ENCODE measurements at places on chromosomes 7 and 10. TPM values are rescaled to one million over a fixed set of nuclear protein-coding genes. Genes with fewer than 3 reads are reported as not detected.

DNA sequence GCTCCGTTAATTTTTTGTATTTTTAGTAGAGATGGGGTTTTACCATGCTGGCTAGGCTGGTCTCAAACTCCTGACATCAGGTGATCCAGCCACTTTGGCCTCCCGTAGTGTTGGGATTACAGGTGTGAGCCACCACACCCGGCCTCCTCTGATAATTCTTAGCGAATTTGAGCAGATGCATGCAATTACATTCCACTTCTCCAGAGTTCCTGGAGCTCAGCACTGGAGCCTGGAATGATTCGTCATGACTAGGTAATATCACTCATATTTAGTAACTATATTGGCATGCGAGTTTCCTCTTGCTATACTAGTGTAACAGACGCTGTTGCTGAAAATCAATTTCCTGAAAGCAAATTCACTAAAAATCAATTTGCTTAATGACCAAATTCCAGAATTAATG is 86.8 kb downstream of the MKX start:
- no peak for DNase-seq
- no peak overlapping the region for H3K27ac ChIP-seq
- no peak overlapping the region for H3K4me3 ChIP-seq
- no peaks in the 10 kb centered on the region for H3K4me1 ChIP-seq

DNA sequence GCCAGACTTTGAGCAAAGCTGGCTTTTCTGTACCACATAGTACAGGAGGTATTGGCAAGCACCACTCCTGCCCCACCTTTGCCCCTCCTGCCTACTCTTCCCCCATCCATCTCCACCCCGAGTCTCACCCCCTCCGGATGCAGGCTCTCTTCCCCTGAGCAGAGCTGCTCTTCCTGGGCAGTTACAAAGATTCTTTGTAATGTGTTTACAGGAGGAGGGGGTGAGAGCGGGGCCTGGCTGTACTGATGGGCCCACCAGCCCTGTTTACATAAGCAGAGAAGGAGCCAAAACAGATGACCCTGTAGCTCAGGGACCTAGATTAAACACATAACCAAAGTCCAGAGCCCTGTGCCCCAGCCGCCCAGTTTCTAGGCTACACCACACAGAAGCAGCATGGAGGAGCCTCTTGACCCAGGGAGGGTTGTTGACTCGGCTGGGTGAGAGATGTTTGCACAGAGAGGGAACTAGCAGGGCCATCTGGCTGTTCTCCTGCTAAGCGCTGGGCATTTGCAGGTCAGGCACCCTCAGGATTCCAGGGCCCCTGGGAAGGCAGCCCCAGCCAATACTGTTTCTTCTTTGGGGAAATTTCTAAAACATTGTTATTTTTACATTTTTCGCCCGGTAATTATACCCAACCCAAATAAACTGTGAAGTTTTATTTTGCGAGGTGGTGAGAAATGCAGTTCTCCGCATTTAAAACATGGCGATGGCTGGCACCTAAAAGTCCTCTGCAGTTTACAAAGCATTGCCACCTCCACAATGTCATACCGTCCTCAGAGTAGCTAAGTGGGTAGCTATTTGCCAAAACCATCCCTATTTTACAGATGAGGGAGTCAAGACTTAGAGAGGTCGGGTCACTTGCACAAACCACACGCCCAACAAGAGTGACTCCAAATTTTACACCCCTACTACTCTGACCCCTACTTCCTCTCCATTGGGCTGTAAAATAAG is 11.4 kb upstream of the ZKSCAN1 start:
- H3K27me3 ChIP-seq = no peaks in the 10 kb centered on the region
- H3K4me3 ChIP-seq = no peak overlapping the region
- DNase-seq = no peak

GRCh38 chr10:23281044-23281433 is 63.6 kb downstream of the C10orf67 start:
- H3K4me3 ChIP-seq = no peak overlapping the region
- peak; percentile 18 for DNase-seq
- H3K36me3 ChIP-seq = no peaks in the 10 kb centered on the region
- H3K4me1 ChIP-seq = peaks cover 7% of the 10 kb centered on the region
- H3K27ac ChIP-seq = no peak overlapping the region

GRCh38 chr10:73744664-73744975 is 448 bp downstream of the SEC24C start:
- DNase-seq = peak; percentile 78
- peaks cover 12% of the 10 kb centered on the region for H3K36me3 ChIP-seq
- H3K4me1 ChIP-seq = peaks cover 6% of the 10 kb centered on the region
- peak overlapping the region; percentile 93 for H3K27ac ChIP-seq
- peak overlapping the region; percentile 79 for H3K4me3 ChIP-seq

- DNase-seq = no peak
Measured at GRCh38 chr7:112882022-112882421, 91.8 kb upstream of the TMEM168 start.

- no peaks in the 10 kb centered on the region for H3K4me1 ChIP-seq
- no peak overlapping the region for H3K27ac ChIP-seq
- DNase-seq = no peak
- H3K36me3 ChIP-seq = peaks cover 29% of the 10 kb centered on the region
- H3K27me3 ChIP-seq = no peaks in the 10 kb centered on the region
Measured at GRCh38 chr7:1492640-1493039, 11.5 kb downstream of the INTS1 start.

GRCh38 chr10:124124123-124124768 is 30.8 kb upstream of the CHST15 start:
- H3K4me3 ChIP-seq = no peak overlapping the region
- no peak for DNase-seq
- no peaks in the 10 kb centered on the region for H3K4me1 ChIP-seq
- H3K36me3 ChIP-seq = no peaks in the 10 kb centered on the region
- no peaks in the 10 kb centered on the region for H3K27me3 ChIP-seq

DNA sequence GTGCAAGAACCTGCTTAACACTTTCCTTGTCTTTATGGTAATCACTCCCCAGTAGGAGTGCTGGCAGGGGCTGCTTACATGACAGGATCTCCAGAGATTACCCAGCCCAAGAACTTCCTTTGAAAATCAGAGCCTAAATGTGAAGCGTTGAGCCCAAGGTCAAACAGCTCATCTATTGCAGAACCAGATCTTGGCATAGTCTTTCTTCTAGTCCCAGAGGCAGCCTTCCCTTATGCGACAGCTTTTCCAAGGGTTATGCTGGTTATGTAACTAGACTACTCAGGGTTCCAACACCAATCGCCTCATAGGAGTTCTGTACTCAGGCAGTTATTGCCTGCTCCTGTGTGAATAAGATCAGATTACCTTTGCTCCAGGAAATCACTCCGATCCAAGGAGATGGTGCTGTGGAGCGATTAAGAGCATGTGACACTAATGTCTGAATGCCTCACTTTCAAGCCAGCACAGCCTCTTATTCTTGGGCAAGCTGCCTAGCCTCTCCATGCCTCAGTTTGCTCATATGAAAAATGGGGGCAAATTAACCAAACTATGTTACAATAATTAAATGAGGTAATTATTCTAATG is 8.4 kb upstream of the LGI1 start:
- H3K27ac ChIP-seq = no peak overlapping the region
- H3K36me3 ChIP-seq = no peaks in the 10 kb centered on the region
- H3K4me3 ChIP-seq = no peak overlapping the region
- H3K27me3 ChIP-seq = no peaks in the 10 kb centered on the region

DNA sequence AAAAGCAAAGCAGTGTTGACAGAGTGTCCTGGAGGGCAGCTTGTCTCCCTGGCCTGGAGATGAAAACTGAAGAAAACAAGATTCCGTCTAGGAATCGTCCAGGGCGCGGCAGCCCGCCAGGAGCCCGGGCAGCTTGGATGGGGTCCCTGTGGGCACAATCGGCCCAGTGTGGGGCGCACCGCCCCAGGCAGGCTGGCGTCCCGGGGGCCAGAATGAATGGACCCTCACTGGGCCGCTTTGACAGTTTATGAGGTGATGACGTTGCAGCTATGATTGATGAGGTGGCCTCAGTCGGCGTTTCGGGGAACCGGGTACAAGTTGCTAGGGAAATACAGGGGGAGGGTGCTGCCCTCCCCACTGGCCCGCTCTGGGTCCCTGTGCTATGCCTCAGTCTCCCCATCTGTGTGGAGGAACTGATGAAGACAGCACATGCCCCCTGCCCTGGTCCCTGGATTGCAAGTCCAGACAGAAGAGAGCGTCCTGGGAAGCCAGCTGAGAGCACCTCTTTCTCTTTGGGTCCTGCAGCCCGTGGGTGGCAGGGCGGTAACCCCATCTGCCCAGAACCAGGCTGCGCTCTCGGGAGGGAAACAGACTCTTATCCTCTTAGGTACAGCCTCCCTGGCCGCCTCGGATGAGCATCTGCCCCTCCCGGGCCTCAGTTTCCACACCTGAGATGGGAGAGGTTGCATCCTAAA is 131.3 kb downstream of the LHPP start:
- no peak for DNase-seq
- H3K27ac ChIP-seq = no peak overlapping the region
- H3K27me3 ChIP-seq = no peaks in the 10 kb centered on the region
- H3K36me3 ChIP-seq = no peaks in the 10 kb centered on the region
- H3K4me3 ChIP-seq = no peak overlapping the region
- no peaks in the 10 kb centered on the region for H3K4me1 ChIP-seq

DNA sequence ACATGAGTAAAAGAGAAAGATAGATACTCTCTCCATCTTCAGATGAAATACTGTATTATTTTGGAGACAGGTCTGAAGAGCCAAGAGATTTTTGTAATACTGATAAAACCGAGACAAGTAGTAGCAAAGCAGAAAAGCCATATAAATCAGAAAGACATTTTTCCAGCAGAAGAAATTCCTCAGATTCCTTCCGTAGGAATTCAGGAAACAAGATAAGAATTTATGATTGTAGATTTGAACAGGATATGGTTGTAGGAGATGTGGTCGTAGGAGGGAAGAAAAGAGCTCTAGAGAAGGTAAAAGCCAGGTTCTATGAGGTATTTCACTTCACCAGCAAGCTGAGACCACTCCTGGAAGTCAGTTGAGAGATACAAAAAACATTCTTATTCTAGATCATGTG is 17.6 kb upstream of the AASS start:
- H3K4me3 ChIP-seq = no peak overlapping the region
- peaks cover 6% of the 10 kb centered on the region for H3K4me1 ChIP-seq
- no peaks in the 10 kb centered on the region for H3K27me3 ChIP-seq
- no peak for DNase-seq

GRCh38 chr7:153858355-153858754 is 193.8 kb upstream of the DPP6 start:
- no peaks in the 10 kb centered on the region for H3K27me3 ChIP-seq
- H3K4me1 ChIP-seq = no peaks in the 10 kb centered on the region
- no peak overlapping the region for H3K27ac ChIP-seq
- H3K36me3 ChIP-seq = no peaks in the 10 kb centered on the region

DNA sequence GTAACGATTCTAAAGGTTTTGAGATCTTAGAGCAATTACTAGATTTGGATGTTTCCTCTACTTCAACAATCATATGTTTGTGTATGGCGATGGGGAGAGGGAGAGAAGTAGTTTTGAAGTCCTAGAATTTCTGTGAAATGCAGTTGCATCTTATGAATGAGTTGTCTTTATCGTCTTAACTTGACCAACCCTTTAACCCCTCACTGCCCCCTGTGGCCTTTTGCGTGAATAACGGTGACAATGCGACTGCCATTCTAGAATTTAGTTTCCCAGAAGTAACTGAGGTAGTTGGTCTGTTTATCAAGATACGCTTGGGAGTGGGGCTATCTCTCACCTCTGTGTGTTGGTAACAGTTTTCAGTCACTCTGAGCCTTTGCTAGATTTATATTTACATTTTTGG is 204.6 kb downstream of the HDAC9 start:
- DNase-seq = peak; percentile 20
- H3K36me3 ChIP-seq = no peaks in the 10 kb centered on the region
- no peak overlapping the region for H3K27ac ChIP-seq
- H3K4me1 ChIP-seq = no peaks in the 10 kb centered on the region
- no peaks in the 10 kb centered on the region for H3K27me3 ChIP-seq

GRCh38 chr10:26730552-26730951 is 33.1 kb downstream of the PDSS1 start:
- H3K4me1 ChIP-seq = no peaks in the 10 kb centered on the region
- no peak overlapping the region for H3K4me3 ChIP-seq
- no peak for DNase-seq

- no peak for DNase-seq
- H3K27ac ChIP-seq = no peak overlapping the region
- no peak overlapping the region for H3K4me3 ChIP-seq
Measured at GRCh38 chr10:20922033-20922432, 24.9 kb upstream of the NEBL start.

- no peak for DNase-seq
- no peaks in the 10 kb centered on the region for H3K36me3 ChIP-seq
- no peaks in the 10 kb centered on the region for H3K4me1 ChIP-seq
Measured at GRCh38 chr10:71757399-71757922, 15.9 kb downstream of the VSIR start.

GRCh38 chr10:28800144-28800543 is 122.8 kb downstream of the BAMBI start:
- H3K27ac ChIP-seq = no peak overlapping the region
- H3K4me3 ChIP-seq = no peak overlapping the region
- no peak for DNase-seq
- H3K27me3 ChIP-seq = no peaks in the 10 kb centered on the region
- no peaks in the 10 kb centered on the region for H3K36me3 ChIP-seq

DNA sequence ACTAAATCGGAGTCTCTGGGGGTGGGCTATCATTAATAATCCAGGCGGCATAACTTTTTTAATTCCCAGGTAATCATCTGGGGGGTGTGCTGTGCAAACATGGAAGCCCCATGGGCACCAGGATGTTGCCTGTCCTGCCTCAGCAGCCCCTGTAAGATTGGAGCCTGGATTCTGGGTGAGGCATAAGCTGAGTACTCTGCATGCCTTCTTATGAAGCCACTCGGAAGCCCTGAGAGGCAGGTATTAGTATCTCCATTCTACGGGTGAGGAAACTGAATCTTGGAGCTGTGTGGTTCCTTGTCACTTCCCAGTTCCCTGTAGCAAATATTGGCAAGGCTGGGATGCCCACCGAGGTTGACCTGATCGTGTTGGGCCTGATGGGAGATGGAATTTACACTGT is 7.4 kb upstream of the OPN4 start:
- no peak overlapping the region for H3K4me3 ChIP-seq
- DNase-seq = no peak
- no peaks in the 10 kb centered on the region for H3K27me3 ChIP-seq
- no peak overlapping the region for H3K27ac ChIP-seq

- DNase-seq = peak; percentile 3
- H3K27me3 ChIP-seq = no peaks in the 10 kb centered on the region
- H3K4me3 ChIP-seq = no peak overlapping the region
- no peaks in the 10 kb centered on the region for H3K36me3 ChIP-seq
Measured at GRCh38 chr7:115558161-115558560, 472.4 kb downstream of the TFEC start.

SERPINE1 gene
- total RNA-seq = 4.7 TPM

FAM180A gene
- not detected for total RNA-seq

HOXA10 gene
- not detected for total RNA-seq

CLIP2 gene
- total RNA-seq = 28.9 TPM

LIPF gene
- total RNA-seq = not detected

C7orf57 gene
- total RNA-seq = not detected

ZNF800 gene
- total RNA-seq = 23.0 TPM

STEAP4 gene
- not detected for total RNA-seq

FGF8 gene
- not detected for total RNA-seq

DCLRE1C gene
- 14.6 TPM for total RNA-seq

CLCN1 gene
- total RNA-seq = not detected

TLX1 gene
- not detected for total RNA-seq

DENND2A gene
- total RNA-seq = 0.87 TPM

NAPEPLD gene
- total RNA-seq = 14.8 TPM

FAM204A gene
- total RNA-seq = 103 TPM

Measured in A673 (cell line).